Chondrocyte (in vitro differentiated cells): ENCODE measurements at places on chromosomes 11 and 22. TPM values are rescaled to one million over a fixed set of nuclear protein-coding genes. Genes with fewer than 3 reads are reported as not detected.

The CSKMT gene
- 7.8 to 8.4 TPM (median 8.4 TPM) in 3 replicates for total RNA-seq

The SLC25A18 gene
- not detected in 3 replicates for total RNA-seq

The UPB1 gene
- total RNA-seq: 0.15 to 0.31 TPM (median 0.18 TPM) in 3 replicates

The TNKS1BP1 gene
- total RNA-seq: 112 to 181 TPM (median 164 TPM) in 3 replicates

The KCNC1 gene
- total RNA-seq: 0.07 to 0.20 TPM in 2 of 3 replicates, not detected in the other

DNA sequence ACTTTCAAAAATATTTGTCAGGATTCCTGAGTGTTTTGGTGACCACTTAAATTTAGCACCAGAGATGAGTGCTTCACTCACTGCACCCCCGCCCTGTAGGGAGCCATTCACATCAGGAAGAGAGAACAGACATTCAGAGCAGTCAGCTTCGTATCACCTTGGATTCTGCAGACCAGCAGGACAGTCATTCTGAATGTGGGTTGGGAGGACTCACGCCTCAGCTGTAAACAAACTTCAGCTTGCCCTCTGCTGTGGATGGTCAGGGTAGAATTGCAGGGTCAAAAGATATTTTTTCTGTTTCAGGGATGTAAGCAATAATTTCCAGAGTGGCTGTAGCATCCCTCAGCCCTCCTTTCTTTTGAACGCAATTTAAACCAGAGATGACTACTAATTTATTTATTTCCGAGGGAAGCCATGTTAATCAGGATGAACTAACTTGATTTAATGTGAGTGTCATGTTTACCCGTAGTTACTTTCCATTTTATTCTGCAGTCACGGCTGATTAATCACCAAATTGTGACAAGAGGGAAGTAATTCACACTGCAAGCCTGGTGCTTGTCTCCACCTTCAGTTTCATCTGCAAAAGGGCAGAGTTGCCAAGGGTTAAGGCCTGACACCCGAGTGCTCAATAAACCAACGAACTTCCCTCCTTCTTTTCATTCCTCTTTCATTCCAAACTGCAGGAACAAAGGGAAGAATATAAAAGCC, 174.2 kb upstream of the DDI1 start:
- no peak overlapping the region for H3K4me3 ChIP-seq
- H3K4me1 ChIP-seq: no peaks in the 10 kb centered on the region
- no peak overlapping the region for H3K27ac ChIP-seq
- DNase-seq: no peak
- no peaks in the 10 kb centered on the region for H3K36me3 ChIP-seq

DNA sequence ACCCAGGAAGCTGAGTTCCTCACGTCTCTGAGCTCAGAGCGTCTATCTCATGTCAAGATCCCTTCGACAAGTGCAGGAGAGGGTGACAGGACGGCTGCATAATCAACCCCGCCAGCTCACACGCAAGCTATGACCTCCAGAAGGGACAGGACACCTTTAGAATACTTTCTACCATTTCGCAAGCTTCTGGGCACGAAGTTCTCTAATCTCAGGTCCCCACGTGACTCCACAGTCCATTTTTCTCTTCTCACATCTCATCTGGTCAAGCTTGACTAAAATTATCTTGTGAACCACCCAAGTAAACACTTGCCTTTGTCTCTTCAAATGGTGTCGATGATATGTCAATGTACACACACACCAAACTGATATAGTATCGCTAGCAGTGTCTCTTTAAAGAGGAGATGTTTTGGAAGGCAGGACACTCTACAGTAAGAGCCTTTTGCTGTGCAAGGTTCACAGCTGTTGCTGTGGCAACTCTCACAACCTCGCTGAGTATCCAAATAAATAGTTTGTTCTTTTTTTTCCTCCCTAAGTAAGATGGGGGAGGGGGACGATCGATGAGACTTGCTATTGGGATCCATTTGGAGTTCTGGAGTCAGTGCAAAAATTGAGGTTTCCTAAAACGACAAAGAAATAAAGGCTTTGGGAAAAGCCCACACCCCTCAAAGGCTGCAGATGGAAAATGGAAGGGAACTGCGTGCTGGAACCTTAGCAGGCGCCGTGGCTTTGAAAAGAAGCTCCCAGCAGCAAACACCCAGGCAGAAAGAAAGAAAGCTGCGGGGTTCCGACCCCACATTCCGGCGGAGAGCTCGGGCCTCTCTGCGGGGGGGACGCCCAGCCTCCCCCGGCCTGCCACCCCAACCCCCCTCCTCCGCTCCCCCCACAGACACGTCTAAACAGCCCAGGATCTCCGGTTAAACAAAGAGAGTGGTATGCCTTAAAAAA, 215.4 kb upstream of the UBASH3B start:
- H3K27ac ChIP-seq: peak overlapping the region; percentile 2
- DNase-seq: no peak
- H3K4me3 ChIP-seq: peak overlapping the region; percentile 66
- H3K36me3 ChIP-seq: no peaks in the 10 kb centered on the region
- peaks cover 6% of the 10 kb centered on the region for H3K27me3 ChIP-seq

DNA sequence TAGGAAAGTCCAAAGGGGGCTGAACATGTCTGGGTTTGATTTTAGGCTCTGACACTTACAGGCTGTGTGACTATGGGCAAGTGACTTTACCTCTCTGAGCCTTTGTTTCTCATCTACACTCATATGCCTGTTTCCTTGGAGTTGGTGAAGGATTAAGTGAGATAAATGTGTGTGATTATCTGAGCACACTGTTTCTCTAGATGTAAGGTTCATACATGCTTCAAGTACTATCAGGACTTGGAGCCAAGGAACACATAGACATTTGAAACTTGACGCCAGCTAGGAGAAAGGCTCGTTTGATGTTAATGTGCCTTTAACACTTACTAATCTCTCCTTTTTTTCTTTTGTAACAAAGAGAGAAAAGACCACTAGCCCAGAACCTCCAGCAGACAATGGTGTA, 9.7 kb downstream of the CRYBB1 start:
- H3K27ac ChIP-seq: peak overlapping the region; percentile 2
- H3K4me1 ChIP-seq: peaks cover 38% of the 10 kb centered on the region
- H3K36me3 ChIP-seq: no peaks in the 10 kb centered on the region
- peaks cover 5% of the 10 kb centered on the region for H3K27me3 ChIP-seq

DNA sequence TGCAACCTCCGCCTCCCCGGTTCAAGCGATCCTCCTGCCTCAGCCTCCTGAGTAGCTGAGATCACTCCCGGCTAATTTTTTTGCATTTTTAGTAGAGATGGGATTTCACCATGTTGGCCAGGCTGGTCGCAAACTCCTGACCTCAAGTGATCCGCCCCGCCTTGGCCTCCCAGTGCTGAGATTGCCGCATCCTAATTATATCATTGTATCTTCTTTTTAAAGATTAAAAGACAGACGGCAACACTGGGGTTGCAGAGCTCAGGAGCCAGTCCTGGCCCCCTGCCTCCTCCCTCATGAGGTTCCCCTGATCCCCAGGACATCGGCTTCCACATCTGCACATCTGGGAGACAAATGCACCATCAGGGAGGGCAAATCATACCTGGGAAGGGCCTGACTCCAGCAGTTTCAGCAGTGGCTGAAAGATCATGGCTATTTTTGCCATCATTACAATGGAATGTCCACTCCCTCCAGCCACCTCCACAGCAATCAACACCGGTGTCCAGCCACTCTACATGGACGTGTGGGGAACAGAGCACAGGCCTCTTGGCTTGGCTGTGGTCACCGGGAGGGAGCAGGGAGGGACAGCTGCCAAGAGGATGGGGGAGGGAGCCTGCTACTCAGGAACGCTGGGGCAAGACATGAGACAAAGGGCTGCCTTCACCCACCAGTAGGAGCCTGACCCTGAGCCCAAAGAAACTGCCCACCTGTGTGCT, 9.2 kb upstream of the CELSR1 start:
- H3K36me3 ChIP-seq: no peaks in the 10 kb centered on the region
- H3K27ac ChIP-seq: peak overlapping the region; percentile 99
- peaks cover 62% of the 10 kb centered on the region for H3K4me1 ChIP-seq
- H3K4me3 ChIP-seq: peak overlapping the region; percentile 31
- peak; percentile 26 for DNase-seq

GRCh38 chr11:19605520-19606371, 106.9 kb upstream of the NAV2 start:
- H3K27me3 ChIP-seq: peaks cover 2% of the 10 kb centered on the region
- peaks cover 42% of the 10 kb centered on the region for H3K4me1 ChIP-seq
- H3K36me3 ChIP-seq: peaks cover 5% of the 10 kb centered on the region
- H3K27ac ChIP-seq: peak overlapping the region; percentile 11
- H3K4me3 ChIP-seq: no peak overlapping the region

DNA sequence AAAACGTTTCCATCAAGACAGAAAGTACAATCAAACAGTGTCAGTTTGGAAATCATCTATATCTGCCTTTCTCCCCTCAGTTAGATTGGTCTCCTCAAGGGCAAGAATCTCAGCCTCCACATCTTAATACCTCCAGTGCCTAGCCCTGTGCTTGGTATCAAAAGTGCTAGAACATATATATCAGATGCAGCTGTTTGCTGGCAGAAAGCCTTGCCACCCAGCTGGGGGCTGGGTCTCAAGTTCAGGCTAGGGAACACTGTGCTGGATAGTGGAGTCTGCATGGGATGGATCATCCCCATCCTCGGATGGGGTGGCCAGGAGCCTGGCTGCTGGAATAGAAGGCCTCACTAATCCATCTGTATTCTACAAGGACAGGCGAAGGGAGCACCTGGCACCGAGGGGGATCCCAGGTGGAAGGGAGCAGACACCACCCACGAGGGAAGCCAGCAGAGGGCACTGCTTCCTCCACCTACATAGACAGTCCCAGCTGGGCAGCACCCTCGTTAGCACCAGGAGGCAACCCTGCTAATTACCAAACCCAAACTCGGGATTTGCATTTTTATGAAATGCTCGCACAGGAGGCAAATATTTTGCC, 602.2 kb downstream of the BUD13 start:
- no peak overlapping the region for H3K4me3 ChIP-seq
- no peak for DNase-seq
- H3K27ac ChIP-seq: no peak overlapping the region
- H3K36me3 ChIP-seq: no peaks in the 10 kb centered on the region
- H3K27me3 ChIP-seq: peaks cover 24% of the 10 kb centered on the region
- H3K4me1 ChIP-seq: peaks cover 8% of the 10 kb centered on the region

DNA sequence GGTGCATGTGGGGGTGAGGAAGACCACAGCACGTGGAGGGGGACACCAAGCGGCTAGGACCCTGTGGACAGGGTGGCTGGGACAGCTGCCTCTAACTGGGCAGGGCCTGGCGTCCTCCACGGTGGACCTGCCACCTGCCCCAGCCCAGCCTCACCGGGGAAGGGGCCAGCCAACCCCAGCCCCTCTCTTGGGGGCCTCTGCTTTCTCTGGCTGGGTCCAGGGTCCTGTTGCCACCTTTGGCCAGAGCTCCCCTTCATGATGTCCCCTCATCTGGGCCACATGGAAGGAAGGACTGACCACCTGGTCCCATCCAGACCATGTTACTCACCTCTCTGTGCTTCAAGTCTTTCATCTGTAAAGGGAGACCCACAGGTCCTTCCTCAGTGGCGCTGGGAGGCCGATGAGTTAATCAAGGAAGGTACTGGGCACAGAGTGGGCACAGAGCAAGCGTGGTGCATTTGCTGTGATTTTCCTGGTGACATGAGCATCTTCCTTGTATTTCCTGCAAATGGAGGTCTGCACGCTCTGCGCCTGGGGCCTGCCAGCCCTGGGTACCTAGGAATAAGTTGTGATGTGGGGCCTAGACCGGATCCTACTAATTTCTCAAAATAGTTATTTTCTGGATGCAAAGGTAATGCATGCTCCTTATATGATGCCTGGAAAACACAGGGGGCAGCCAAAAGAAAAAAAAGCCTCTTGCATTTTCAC, 538.4 kb downstream of the TBC1D22A start:
- no peaks in the 10 kb centered on the region for H3K4me1 ChIP-seq
- DNase-seq: peak; percentile 73
- peaks cover 4% of the 10 kb centered on the region for H3K27me3 ChIP-seq
- no peaks in the 10 kb centered on the region for H3K36me3 ChIP-seq
- no peak overlapping the region for H3K4me3 ChIP-seq

GRCh38 chr11:45053736-45054446, 92.5 kb upstream of the PRDM11 start:
- H3K4me3 ChIP-seq: no peak overlapping the region
- H3K27me3 ChIP-seq: peaks cover 7% of the 10 kb centered on the region
- peaks cover 6% of the 10 kb centered on the region for H3K4me1 ChIP-seq

GRCh38 chr22:38346506-38346905, 29.3 kb upstream of the CSNK1E start:
- no peaks in the 10 kb centered on the region for H3K27me3 ChIP-seq
- no peak overlapping the region for H3K4me3 ChIP-seq
- H3K4me1 ChIP-seq: no peaks in the 10 kb centered on the region
- peak; percentile 68 for DNase-seq

- no peaks in the 10 kb centered on the region for H3K4me1 ChIP-seq
- H3K36me3 ChIP-seq: no peaks in the 10 kb centered on the region
- no peak overlapping the region for H3K27ac ChIP-seq
- H3K4me3 ChIP-seq: no peak overlapping the region
- DNase-seq: no peak
These were observed 26.6 kb upstream of the OSBPL5 start for GRCh38 chr11:3191586-3192324.

- H3K27me3 ChIP-seq: no peaks in the 10 kb centered on the region
- H3K27ac ChIP-seq: peak overlapping the region; percentile 82
- no peak overlapping the region for H3K4me3 ChIP-seq
- no peak for DNase-seq
- H3K36me3 ChIP-seq: no peaks in the 10 kb centered on the region
These were observed 134.3 kb downstream of the ELP4 start for GRCh38 chr11:31643857-31644256.

DNA sequence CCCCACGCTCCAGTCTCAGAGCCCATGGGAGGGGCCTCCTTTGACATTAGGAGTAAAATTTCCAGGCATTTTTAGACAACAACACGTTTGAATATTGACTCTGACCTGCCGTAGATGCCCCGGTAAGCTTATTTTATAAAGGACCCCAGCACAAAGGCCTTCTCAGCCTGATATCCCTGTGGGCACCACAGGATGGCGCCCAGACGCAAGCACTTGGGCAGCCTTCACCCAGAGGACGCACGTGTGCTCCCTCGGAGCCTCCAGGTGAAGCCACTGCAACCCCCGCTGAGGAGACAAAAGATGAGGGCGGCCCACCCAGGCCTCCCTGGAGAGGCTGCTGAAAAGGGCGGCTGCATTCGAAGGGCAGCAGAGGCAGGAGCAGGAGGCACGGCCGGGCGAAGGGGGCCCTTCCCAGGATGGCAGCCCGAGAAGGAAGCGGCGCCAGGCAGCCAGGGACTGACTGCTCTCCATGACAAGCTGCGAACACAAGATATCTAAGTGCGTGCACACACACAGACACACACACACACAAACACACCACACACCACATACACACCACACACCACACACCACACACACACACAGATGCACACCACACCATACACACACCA, 15.2 kb upstream of the TH start:
- H3K27me3 ChIP-seq: peaks cover 34% of the 10 kb centered on the region
- H3K36me3 ChIP-seq: no peaks in the 10 kb centered on the region
- H3K4me3 ChIP-seq: no peak overlapping the region
- no peak for DNase-seq
- no peaks in the 10 kb centered on the region for H3K4me1 ChIP-seq

GRCh38 chr22:50694766-50695420, 22.3 kb downstream of the SHANK3 start:
- DNase-seq: peak; percentile 73
- H3K4me3 ChIP-seq: no peak overlapping the region
- H3K27ac ChIP-seq: no peak overlapping the region
- peaks cover 1% of the 10 kb centered on the region for H3K27me3 ChIP-seq
- H3K36me3 ChIP-seq: peaks cover 6% of the 10 kb centered on the region
